ENCODE measurements at places on chromosomes 11 and 22.

- DNase-seq, result peak; percentile 39
Measured at GRCh38 chr11:118240999-118241763, 11.0 kb downstream of the MPZL3 start.

DNA sequence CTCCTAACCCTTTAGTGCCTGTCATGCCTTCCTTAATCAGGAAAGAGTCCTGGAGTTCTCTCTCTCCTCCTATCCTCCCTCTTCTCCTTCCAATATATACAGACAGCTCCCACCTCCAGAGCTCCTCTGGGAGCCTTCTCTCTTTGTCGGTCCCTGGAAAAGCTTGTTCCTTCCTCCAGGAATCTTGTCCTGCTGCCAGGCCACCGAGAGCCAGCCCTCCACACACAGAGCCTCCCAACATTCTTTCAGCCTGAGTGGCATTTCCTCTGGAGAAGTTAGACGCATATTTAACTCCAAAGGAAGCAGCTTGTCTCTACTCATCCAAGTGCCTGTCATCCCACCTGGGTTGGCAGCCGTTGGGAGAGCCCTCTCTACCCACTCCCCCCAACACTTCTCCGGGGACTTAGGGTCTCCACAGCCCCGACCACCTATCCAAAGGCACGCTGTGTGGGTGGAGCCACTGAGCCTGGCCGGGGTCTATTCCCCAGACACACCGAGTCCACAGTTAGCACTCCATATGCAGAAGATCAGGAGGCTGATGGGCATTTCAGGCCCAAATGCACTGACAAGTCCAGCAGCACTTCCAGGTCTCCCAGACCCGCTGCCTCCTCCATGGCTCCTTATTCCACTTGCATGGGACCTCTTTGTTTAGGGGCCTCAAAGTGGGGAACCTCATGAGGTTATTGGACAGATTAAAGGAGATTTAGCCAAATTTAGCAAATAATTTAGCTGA, 31.1 kb downstream of the DKK3 start:
- DNase-seq, result no peak

DNA sequence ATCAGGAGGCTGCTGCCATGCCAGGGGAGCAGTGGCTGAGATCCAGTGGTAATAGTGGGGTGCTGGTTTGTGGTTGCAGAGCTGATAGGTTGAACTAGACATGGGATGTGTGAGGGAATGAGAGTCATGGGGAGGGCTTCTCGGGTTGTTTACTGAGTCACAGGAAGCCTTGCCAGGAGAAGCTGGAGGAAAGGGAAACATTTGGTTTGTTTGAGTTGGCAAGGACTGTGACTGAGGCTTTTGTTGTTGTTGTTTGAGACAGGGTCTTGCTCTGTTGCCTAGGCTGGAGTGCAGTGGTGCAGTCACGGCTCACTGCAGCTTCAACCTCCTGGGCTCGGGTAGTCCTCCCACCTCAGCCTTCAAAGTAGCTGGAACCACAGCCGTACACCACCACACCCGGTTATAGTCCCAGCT, 49.3 kb downstream of the CABIN1 start:
- DNase-seq, result no peak

- peak; percentile 8 for DNase-seq
Measured at GRCh38 chr11:108498046-108498815, at the start of gene POGLUT3. Gene POGLUT3, minus strand, starts transcription at chr11:108498384. Its CDS starts 18 bp downstream, at chr11:108498366.

DNA sequence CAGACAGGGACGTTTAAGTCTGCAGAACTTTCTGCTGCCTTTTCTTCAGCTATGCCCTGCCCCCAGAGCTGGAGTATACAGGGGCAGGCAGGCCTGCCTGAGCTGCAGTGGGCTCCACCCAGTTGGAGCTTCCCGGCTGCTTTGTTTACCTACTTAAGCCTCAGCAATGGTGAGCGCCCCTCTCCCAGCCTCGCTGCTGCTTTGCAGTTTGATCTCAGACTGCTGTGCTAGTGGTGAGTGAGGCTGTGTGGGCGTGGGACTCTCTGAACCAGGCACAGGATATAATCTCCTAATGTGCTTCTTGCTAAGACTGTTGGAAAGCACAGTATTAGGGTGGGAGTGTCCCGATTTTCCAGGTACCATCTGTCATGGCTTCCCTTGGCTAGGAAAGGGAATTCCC, 38.5 kb downstream of the NELL1 start:
- DNase-seq, result no peak

DNA sequence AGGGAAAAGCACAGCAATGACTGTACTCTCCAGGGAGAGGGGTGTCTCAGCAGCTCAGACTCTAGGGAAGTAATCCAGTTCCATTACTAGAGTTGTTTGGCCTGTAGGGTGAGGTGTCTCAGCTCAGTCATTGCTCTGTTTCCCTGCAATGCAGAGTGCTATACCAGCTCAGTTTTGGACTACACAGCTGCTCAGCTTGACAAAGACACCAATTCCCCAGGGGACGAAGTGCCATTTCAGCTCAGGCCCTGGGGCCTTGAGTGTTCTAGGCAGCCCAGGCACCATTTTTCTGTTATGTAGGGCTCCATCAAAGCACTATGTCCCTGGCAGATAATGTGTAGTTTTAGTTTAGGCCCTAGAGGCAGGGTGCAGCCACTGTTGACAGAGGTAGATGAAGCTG, 18.2 kb downstream of the CALCB start:
- DNase-seq, result no peak

DNA sequence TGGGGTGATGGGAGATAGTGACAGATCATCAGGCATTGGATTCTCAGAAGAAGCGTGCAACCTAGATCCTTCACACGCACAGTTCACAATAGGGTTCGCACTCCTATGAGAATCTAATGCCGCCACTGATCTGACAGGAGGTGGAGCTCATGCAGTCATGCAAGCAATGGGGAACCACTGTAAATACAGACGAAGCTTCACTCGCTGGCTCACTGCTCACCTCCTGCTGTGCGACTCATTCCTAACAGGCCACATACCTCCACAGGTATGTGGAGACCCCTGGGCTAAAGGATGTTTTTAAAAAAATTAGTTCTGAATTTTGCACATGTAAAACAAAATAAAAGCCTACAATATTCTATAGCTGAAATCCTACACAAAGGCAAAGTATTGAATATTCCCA, 20.5 kb upstream of the TEAD1 start:
- no peak for DNase-seq

- DNase-seq, result no peak
Measured at GRCh38 chr11:66542362-66542761, 3.5 kb downstream of the ZDHHC24 start.

DNA sequence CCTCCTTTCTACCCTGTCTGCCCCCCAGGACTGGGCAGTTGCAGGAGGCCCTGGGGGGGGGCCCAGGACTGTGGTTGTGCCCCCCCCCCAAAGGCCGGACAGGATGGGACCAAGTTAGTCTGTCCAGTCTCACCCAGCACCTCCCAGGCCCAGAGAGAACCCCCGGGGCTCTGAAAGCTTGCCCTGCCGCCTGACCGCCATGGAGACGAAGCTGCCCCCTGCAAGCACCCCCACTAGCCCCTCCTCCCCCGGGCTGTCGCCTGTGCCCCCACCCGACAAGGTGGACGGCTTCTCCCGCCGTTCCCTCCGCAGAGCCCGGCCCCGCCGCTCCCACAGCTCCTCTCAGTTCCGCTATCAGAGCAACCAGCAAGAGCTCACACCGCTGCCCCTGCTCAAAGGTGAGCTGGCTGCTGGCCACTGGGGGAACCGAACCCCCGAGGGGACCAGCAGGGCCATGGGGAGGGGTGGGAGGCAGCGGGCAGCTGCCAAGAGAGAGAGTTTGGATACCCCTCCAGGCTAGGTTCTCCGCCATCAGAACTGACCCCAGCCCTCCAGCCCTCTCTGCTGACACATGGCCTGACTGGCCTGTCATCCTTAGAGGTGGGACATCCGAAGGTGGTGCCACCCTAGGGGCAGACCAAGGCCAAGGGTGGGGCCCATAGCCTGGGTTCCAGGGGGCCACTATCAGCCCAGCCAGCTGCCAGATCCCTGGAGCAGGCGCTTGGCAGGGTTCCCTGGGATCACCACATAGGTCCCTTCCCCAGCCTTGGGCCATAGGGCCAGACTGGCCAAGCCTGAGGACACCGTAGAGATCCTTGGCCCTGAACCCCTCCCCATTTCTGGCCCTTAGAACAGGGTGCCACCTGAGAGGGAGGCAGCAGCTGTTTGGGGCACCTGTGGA, 1.3 kb downstream of the PPP2R5B start:
- no peak for DNase-seq

DNA sequence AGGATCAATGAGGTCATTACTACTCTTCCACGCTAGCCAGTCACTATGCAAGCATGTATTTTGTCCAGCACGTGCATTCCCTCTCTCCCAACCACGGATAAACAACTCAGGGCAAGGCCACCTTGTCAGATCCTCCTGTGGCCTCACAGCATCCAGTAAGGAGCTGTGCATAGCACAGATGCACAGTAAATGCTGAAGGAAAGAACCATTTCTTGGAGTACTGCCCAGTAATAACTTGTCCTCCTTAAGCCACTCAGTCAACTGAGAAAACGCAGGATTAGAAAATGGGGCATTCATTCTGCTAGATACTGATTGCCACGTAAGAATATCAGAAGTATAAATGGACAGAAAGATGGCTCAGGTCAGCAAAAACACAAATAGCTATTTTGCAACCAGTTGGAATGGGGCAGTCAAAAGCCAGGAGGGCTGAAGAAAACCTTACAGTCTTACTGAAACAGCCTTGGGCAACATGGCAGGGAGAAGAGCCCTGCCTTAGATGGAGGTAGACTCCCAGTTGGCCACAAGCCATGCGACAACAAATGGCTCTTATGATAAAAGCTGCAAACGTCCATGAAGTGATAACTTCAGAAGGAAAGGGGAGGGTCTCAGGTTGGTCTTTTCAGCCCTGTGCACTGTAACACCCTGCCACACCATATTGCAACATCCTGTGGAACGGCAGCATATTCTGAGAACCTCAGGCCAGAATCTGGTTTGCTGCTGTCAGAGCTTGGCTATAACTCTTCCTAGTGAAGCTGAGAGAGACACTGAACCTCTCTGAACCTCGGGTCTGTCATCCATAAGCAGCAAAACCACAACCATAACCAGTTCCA, 23.0 kb downstream of the PC start:
- DNase-seq, result no peak

GRCh38 chr11:9852465-9852864, 188.6 kb downstream of the SWAP70 start:
- no peak for DNase-seq

GRCh38 chr11:111476956-111477355, 35.2 kb downstream of the BTG4 start:
- DNase-seq, result no peak

DNA sequence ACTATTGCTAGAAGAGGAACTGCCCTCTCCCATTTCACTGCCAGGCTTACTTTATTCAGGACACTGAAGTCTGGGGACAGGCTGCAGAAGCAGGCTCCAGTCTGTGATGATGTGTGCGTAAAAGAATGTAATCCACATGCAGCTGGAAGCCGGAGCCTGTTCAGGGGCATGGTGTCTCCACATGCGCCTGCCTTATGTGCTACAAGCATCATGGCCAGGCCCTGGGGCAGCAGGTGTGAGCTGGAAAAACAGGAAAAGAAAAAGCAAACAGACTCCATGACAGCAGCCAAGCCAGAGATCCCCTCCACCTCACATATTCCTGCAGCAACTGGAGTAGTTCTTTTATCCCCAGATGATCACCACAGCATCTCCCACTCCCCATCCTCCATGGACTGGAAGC, 33.4 kb downstream of the ARFGAP2 start:
- no peak for DNase-seq

DNA sequence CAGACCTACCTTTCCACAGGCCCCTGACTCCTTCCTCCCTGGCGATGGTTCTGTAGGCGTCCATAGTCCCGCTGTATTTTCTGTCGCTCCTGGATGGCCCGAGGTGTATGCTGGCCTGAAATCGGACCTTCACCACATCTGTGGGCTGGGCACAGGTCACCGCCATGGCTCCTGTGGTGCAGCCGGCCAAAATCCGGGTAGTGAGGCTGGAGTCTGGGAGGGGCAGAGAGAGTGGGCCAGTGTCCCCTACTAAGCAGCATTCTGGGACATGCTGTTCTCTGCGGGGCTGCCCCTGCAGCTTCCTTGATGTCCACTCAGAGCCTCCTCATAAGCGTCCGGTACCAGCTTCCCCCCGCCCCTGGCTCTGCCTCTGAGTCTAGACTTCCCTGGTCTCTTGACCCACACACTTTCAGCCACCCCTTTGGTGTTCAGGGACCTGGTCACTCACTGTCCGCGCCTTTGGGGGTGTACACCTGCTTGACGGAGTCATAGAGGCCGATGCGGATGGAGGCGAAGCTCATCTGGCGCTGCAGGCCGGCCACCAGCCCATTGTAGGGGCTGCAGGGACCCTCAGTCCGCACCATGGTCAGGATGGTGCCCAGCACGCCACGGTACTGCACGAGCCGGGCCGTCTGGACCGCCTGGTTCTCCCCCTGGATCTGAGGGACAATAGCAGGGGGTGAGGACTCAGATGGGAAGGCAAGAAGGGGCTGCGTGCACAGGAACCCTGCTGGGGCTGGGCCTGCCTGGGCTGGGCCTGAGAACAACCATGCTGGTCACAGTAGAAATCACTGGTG, 3.0 kb downstream of the UCP3 start:
- no peak for DNase-seq

- DNase-seq, result no peak
Measured at GRCh38 chr11:22807855-22808570, 21.6 kb downstream of the SVIP start.

DNA sequence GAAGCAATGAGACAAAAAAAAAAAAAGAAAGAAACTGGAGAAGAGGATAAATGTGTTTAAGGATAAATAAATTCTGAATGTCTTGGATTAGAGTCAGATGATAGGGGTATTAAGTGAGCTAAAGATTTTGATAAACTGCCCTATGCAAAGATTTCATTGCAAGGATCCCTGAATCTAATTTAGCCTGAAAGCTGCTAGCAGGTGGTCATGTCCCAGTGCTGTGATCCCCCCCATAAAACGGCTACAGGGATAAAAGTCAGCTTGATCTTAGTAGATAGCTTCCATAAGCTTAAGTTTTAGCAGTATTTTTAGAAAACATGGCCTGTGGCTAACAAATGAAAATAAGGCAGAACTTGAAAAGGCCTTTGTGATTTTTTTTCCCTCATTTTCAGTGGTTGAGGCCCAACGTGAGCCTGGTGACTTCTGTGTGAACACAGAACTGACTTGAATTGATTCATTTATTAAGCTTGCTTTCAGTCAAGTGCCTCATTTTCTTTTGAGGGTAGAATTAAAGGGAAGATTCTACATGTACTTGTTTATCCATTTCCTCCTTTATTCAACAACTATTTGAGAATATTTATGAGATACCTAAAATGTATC, 44.5 kb downstream of the CD44 start:
- DNase-seq, result no peak

DNA sequence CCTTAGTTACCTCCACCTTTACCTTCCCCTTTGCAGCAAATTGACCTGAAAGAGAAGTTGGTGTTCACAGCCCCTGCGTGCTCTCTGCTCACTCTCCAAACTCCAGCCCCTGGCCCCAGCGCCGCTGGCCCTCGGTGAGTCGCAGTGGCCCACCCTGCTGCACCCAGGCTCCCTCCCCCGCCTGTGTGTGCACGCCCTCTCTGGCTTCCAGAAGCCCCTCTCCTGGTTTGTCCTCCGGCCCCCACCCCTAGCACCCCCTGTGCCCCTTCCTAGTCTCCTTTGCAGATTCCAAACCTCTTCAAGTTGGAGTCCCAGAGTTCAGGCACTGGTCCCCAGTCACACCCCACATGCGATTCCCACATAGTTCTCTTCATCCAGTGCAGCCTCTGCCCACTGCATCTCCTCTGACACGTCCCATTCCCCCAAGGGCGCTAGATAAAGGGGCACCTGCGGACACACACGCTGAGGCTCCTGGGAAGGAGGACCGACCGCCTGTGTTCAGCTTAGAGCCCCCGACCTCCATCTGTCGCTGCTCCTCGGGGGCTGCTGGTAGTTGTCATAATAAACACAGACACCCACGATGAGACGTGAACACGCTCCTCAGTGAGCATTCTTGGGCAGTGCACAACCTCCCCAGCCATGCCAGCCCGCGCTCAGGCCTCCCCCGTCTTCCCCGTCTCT, 1.5 kb upstream of the PHRF1 start:
- no peak for DNase-seq
